ENCODE measurements at places on chromosomes 1 and 21. TPM values are rescaled to one million over a fixed set of nuclear protein-coding genes. Genes with fewer than 3 reads are reported as not detected.

Gene RUNX1
- polyA plus RNA-seq = 38.1 TPM

Gene CFHR3
- polyA plus RNA-seq = not detected

Gene CACNA1S
- polyA plus RNA-seq = 0.02 TPM

Gene HMGCS2
- polyA plus RNA-seq = 0.11 TPM

Gene PTGER3
- 136 TPM for polyA plus RNA-seq

Gene KCNJ15
- 2.9 TPM for polyA plus RNA-seq

Gene ADAMTS5
- 16.0 TPM for polyA plus RNA-seq

Gene SH2D2A
- polyA plus RNA-seq = 3.0 TPM
